Panc1 (cell line): ENCODE measurements at places on chromosomes 3 and 15.

DNA sequence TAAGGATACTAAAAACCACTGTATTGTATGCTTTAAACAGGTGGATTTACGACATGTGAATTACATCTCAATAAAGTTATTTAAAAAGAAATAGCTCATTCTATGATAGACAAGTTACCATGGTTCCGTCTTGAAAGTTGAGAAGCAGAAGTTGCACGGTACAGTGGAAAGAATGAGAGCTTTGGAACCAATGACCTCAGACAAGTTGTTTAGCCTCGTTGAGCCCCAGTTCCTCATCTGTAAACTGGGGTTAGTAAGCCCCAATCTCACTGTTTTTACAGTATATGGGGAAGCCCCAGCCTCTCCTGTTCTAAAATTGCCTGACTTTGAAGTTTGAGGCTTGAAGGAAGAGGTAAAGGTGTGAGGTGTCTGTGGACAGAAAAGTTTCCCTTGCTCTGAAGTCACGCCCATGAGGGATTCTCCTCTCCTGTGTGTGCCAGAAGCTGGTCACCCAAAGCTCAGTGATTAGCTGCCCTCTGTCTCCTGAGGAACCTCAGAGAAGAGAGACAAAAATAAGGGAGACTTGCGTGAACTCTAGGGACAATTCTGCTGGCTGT lies 10.0 kb downstream of the CRYGS start:
- no peak for DNase-seq

DNA sequence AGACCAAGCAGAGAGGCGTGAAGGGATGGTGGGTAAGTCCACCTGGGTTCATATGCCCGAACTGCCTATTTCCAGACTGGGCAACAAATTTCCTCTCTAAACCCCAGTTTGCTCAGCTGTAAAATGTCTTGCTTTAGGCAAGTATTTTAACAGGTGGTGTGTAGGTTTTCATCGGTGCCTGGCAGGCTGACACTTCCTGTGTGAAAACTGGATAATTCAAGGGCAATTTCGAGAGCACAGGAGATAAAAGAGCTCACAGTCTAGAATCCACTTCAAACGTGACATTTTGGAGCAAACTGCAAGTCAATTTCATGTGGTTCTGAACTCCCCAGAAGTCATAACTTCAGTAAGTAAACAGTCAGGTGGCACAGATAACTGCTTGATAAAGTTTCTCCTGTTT lies 112.2 kb downstream of the OXNAD1 start:
- DNase-seq: no peak

DNA sequence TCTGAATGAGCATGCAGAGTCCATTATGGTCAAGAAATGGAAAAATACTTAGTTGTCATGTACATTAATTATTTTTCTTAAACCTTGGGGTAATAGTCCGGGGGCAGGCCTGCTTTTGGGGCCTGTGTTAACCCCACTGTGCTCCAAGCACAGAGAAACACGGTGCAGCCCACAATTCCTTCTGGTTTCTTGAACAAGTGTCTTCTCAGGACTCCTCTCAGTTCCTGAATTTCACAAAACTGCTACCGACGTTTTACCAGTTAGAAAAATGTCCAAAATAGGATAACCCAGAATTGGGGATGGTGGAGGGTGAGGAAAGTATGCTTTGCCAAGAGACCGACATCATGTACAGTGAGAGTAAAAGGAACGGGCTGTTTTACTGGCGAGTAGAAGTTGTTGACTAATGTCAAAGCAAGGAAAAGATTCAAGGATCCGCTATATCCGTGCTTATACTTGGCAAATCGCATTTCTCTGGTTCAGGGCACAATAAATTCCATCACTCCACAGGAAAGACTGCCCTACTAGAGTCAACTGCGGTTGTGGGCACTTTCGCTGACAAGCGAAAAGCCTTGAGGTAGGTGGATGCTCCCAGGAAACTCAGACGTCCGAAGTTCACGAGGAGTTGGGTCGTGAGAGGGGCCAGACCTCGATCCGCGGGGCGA lies 495 bp upstream of the NXPE3 start:
- DNase-seq: peak; percentile 35

- no peak for DNase-seq
These were observed 7.5 kb upstream of the ITGA11 start for GRCh38 chr15:68439506-68439905.
